ENCODE measurements at places on chromosomes 3 and 15. TPM values are rescaled to one million over a fixed set of nuclear protein-coding genes. Genes with fewer than 3 reads are reported as not detected.

Gene KLHDC8B
- total RNA-seq: 5.4 TPM

Gene PTX3
- 1.8 TPM for total RNA-seq

Gene DPPA2
- total RNA-seq: not detected

Gene GASK1A
- total RNA-seq: 1.6 TPM

Gene KLHL40
- not detected for total RNA-seq

Gene MBD4
- total RNA-seq: 52.3 TPM

Gene TCTA
- 33.6 TPM for total RNA-seq

Gene IQCF2
- not detected for total RNA-seq

Gene TMC3
- not detected for total RNA-seq

Gene FEZF2
- total RNA-seq: not detected

Gene CLEC3B
- total RNA-seq: not detected

Gene TRAIP
- 28.2 TPM for total RNA-seq

Gene SV2B
- 1.4 TPM for total RNA-seq

Gene RTP3
- not detected for total RNA-seq

Gene SLC12A6
- 3.8 TPM for total RNA-seq

Gene POLR2M
- total RNA-seq: 102 TPM

Gene SCAANT1
- not detected for total RNA-seq

Gene CCDC9B
- total RNA-seq: 85.6 TPM

Gene IP6K1
- 30.3 TPM for total RNA-seq

Gene GPR149
- not detected for total RNA-seq

Gene TLR9
- 0.27 TPM for total RNA-seq

Gene LSAMP
- total RNA-seq: 0.90 TPM

Gene GOLGA8S
- total RNA-seq: 0.09 TPM

Gene LIPH
- total RNA-seq: 213 TPM

Gene CAV3
- not detected for total RNA-seq

Gene SLC51A
- total RNA-seq: not detected

Gene ZNF502
- 1.8 TPM for total RNA-seq

Gene GOLGA8T
- not detected for total RNA-seq

Gene CTXN2
- total RNA-seq: not detected

Gene NMNAT3
- total RNA-seq: 9.7 TPM

Gene TBC1D21
- total RNA-seq: not detected

Gene GNAT1
- total RNA-seq: not detected

Gene CCRL2
- total RNA-seq: 0.54 TPM

Gene SPSB4
- not detected for total RNA-seq

Gene IL17RC
- total RNA-seq: 24.7 TPM

Gene HCLS1
- total RNA-seq: 2.5 TPM

Gene ADIPOQ
- total RNA-seq: not detected

Gene FBXO40
- total RNA-seq: not detected

Gene RETNLB
- total RNA-seq: not detected

Gene SLC51B
- total RNA-seq: not detected

Gene GRAMD2A
- total RNA-seq: 0.95 TPM

Gene DLL4
- total RNA-seq: not detected

Gene TSPAN3
- 463 TPM for total RNA-seq

Gene EFCAB12
- 0.42 TPM for total RNA-seq

Gene GABRB3
- not detected for total RNA-seq

Gene PLS1
- 165 TPM for total RNA-seq

Gene ADAMTSL3
- total RNA-seq: 1.1 TPM

Gene TJP1
- 44.3 TPM for total RNA-seq
